ENCODE measurements at places on chromosomes 2 and 18.

DNA sequence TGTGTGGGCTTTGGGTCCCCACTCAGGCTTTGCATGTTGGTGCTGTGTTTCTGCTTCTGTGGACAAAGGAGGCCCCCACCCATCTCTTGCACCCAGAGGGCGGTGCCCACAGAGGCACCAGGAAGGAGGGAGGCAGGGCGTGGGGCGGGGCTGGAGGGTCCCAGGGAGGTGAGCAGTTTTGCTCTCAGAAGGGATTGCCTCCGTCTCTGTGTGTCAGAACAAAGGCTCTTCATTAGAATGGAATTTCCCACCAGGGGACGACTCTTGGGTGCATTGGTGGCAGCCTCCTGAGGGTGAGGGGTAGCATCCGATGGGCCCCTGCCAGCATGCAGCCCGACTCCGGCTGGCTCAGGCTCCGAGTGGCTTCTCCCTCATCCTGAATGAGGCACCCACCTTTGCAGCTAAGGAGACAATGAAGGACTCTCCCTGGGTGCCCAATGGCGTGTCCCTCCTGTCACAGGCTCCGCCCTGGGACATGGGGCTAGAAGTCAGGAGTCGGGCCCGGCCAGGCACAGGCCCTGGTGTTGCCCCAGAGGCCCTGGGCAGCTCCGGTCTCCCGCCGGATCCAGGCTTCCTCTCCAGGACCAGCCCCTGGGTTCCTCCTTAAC lies 7.0 kb upstream of the ERFE start:
- no peak for DNase-seq

GRCh38 chr2:120132190-120132589 lies 91.0 kb downstream of the TMEM185B start:
- DNase-seq: no peak

DNA sequence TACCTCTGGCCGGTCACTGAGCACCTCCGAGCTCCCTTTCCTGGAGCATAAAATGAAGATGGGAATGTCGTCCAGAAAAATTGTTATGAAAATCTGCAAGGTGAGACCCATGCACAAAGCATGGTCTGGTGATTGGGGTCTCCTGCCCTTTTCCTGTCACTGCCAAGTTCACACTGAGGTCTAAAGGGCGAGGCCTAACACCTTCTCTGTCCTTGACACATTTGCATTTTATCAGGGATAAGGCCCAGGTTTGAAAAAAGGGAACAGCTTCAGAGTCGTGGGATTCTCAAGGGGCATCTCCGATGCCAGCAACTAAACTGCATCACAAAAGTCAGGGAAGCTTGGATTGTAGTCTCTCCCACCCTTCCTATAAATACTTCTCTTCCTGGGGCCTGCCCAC lies 24.7 kb downstream of the GNAL start:
- no peak for DNase-seq

DNA sequence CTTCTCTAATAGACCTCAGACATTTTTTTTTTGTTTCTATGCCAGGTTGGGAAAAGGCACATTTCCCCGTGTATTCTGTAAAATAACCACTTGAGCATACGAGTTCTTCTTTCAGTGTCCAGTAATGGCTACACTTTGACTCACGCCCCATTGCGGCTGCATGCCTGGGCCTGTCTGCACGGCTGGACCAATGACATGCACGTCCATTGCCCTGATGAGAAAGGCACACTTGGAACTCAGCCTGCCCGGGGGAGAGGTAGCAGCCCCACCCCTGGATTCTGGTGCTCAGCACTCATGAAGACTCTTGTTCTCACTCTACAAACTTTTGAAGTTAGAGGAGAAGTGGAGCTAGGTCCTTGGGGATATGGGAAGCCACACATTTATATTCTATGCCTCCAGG lies 5.8 kb downstream of the PCARE start:
- no peak for DNase-seq

- no peak for DNase-seq
Measured at GRCh38 chr2:232372231-232373208, 6.0 kb upstream of the ALPP start.

DNA sequence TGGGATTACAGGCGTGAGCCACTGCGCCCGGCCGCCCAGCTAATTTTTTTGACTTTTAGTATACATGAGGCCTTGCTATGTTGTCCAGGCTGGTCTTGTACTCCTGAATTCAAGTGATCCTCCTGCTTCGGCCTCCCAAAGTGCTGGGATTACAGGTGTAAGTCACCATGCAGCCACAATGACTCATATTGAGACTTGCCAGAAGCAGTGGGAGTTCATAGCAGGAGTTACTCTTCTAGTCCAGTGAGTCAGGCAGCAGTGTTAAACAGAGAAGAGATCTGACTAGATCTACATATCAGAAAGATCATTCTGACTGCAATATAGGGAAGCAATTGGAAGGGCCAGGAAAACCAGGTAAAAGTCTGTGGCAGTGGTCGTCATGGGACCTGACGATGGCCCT lies 1.5 kb upstream of the FLACC1 start:
- DNase-seq: no peak

GRCh38 chr2:202035089-202035940 lies 1.7 kb downstream of the FZD7 start:
- DNase-seq: no peak

DNA sequence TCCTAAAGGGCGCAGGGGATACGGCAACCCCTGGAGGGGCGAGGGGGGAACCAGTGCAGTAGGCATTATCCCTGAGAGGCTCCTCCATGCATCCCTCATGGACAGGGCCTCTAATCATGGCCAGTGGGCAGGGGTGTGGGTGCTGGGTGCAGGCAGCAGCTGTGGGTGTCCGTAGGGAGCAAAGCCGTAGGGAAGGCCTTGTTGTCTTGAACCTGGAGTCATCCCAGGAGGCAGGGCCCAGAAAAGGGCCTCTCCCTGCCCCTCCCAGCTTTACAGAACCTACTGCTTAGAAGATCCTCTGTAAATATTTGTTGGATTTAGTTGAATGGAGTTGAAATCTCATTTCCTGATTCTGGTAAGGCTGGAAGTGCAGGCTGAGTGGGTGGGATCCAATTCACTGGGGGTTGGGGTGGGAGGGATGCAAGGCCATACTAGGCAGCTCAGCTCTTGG lies 207.0 kb upstream of the HAAO start:
- DNase-seq: no peak

GRCh38 chr2:10934979-10935350 lies 23.2 kb downstream of the KCNF1 start:
- DNase-seq: no peak

DNA sequence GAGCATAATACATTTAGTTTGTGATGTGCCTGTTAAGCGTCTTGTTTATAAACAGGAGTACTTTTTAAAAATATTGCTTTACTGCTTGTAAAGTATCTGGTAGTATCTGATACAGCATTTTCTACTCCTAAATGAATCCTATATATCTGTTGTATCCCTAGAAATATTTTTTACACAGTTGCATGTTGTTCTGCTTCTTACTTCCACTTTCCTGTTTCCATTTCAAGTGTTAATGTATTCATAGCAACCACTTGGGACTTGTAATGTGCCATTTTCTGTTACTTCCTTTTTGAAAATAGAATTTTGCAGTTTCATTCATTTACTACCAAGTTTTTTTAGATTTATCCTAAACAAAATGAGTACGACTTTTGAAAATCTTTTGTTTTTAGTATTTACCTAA lies 24.9 kb downstream of the CCNT2 start:
- DNase-seq: no peak

- DNase-seq: no peak
Measured at GRCh38 chr2:239039479-239039861, 191.6 kb downstream of the TWIST2 start.

GRCh38 chr2:137232076-137232475 lies 466.7 kb downstream of the THSD7B start:
- no peak for DNase-seq

GRCh38 chr2:151182899-151183809 lies 78.5 kb downstream of the RBM43 start:
- DNase-seq: no peak

All from stimulated activated CD8-positive, alpha-beta memory T cell treated with anti-CD3 and anti-CD28 coated beads, Interleukin-15, amount 100 ng/mL, for 24 hours (primary cell).